Stimulated activated CD4-positive, alpha-beta T cell treated with anti-CD3 and anti-CD28 coated beads, Interleukin-12 subunit alpha, Interleukin-12 subunit beta, amount 100 ng/mL, for 24 hours (primary cell): ENCODE measurements at places on chromosomes 13 and 19.

GRCh38 chr19:32018014-32018413, 327.4 kb upstream of the ZNF507 start:
- DNase-seq, result no peak

- DNase-seq, result no peak
Observed at GRCh38 chr13:99303863-99304521, 3.2 kb downstream of the GPR183 start.

- no peak for DNase-seq
Observed at GRCh38 chr19:39303373-39304184, 7.4 kb downstream of the IFNL1 start.

GRCh38 chr19:35316560-35316959, 12.4 kb upstream of the CD22 start:
- no peak for DNase-seq

DNA sequence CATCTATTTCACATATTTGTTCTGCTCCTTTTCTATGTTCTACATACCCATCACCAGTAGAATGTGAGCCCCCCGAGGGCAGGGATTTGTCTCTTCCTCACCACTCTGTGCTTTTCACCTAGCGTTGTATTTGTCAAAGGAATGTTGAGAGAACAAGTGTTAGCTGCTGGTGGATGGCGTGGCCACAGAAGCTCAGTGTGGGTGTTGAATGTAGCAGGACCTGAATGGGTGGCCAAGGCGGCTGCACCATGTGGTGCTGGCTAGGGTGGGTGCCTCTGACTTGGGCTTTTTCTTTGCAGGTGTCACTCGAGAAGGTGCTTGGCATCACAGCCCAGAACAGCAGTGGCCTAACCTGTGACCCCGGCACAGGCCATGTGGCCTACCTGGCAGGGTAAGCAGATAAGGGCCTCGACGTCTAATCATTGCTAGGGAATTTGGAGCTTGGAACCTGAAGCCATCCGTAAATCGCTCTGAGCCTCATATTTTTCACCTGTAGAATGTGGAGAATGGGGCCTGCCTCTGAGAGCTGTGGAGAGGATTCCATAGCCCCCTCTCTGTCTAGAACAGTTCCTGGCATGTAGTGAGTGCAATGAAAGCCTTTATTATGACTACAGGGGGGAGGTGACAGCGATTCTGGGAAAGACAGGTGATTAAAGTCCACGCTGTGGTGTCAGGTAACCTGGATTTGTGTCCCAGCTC, 3.9 kb downstream of the WDR62 start:
- DNase-seq, result no peak

DNA sequence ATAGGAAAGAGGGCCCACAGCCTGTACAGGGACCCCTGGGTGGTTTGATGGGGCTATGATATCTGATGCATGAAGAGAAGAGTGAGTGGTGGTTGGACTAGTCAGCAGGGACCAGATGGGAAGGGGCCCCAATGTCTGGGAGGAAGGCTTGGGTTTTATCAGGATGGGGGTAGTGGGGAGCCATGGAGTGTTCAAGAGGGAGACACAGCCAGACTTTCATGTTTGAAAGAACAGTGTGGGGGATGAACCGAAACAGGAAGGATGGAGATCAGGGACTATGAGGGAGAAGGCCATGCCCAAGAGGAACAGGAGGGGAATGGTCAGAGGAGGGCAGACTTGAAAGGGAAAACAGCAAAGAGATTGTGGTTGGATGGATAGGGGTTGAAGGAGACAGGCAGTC, 63.1 kb downstream of the UNC13A start:
- no peak for DNase-seq

DNA sequence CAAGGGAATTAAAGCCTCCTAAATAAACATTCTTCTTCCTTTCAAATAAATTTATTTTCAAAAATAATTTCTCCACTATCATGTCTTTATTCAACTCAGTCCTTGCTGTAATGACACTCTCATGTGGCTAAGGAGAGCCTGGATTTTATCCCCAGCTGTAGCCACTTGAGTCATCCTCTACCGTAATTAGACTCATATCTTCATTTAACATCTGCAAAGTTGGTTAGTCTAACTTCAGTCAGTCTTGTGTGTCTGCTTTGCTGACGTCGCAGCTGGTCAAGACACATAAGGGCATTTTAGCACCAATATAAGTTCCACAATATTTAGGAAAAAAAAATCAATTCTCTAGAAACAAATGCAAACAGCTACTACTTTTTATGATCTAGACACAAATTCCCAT, 776.4 kb upstream of the ATXN8OS start:
- DNase-seq, result no peak

DNA sequence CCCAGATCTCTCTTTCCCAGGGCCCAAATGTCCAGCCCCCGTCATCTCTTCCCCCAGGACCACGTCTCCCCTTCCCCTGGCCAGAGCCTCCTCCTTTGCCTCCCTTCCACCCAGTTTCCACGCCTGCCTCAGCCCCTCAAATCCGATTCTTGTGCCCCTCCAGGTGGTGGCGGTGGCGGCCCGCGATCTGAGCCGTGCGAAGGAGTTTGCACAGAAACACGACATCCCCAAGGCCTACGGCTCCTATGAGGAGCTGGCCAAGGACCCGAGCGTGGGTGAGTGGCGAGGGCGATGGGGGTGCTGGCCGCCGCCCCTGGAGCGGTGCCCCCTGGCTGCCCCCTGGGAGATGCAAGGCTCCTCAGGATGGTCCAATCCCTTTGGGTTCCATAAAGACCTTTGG, 1.3 kb downstream of the DHDH start:
- no peak for DNase-seq

- no peak for DNase-seq
Observed at GRCh38 chr19:1063030-1063908, 3.7 kb upstream of the ARHGAP45 start.

- no peak for DNase-seq
Observed at GRCh38 chr13:37168926-37169325, 63.5 kb upstream of the CSNK1A1L start.

DNA sequence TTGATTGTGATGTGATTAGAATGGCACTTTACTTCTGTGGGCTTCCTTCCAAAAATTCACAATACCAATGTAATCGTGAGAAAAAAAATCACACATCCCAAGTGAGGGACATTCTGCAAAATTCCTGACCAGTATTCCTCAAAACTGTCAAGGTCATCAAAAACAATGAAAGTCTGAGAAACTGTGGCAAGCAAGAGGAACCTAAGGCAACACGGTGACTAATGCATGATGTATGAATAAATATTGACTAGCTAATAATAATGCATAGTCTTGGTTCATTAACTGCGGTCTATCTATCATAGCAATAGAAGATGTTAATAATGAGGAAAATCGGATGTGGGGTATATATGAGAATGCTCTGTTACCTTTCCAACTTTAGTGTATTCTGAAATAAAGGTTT, 159.0 kb downstream of the RFC3 start:
- no peak for DNase-seq

- no peak for DNase-seq
Observed at GRCh38 chr19:13016628-13017305, 21.5 kb downstream of the NFIX start.

- DNase-seq, result no peak
Observed at GRCh38 chr13:37075164-37075563, 15.7 kb upstream of the SUPT20H start.

- DNase-seq, result no peak
Observed at GRCh38 chr13:24183741-24184182, 23.2 kb downstream of the SPATA13 start.

DNA sequence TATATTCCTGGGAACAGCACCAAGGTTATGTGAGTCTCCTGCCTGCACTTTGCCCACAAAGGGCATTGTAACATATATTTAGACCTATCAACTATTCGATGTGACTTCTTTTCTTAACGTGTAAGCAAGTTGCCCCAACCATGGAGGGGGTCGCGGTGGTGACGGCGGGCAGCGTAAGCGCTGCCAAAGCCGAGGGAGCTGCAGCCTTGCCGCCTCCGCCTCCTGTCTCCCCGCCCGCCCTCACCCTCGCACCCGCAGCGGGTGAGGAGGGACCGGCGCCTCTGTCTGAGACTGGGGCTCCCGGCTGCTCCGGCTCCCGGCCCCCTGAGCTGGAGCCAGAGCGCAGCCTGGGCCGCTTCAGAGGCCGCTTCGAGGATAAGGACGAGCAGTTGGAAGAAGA, 59.0 kb downstream of the ZNF676 start:
- DNase-seq, result no peak

GRCh38 chr19:1811942-1812425, at the start of gene ATP8B3:
ATP8B3 (minus strand) TSS chr19:1812276; CDS start chr19:1811736, 540 bp downstream.
- no peak for DNase-seq

DNA sequence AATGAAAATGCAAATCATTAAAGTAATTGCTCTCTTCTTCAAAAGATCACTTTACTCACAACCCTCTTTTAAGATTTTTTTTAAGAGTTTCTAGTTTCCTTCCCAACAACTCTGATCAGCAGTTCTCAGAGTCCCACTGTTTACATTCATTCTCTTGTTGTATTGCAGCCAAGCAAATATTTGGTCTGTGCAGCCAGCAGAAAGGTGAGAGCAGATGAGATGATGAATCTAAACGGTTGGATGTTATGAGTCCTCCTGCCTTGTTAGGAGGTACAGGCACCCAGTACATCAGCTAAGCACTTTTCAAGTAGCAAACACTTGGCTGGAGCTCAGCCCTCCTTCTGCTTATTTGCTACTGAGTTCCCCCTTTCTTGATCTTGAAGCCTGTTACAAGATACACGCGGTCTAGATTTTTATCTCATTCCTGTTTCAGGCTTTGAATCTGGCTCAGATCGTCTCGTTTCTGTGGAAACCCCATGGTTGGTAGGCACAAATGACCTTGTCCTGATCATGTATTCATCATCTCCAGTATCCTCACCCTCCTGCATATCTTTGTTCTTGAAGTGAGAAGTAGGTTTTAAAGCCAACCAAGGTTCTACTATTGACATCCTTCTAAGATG, 300.7 kb downstream of the DCT start:
- no peak for DNase-seq

DNA sequence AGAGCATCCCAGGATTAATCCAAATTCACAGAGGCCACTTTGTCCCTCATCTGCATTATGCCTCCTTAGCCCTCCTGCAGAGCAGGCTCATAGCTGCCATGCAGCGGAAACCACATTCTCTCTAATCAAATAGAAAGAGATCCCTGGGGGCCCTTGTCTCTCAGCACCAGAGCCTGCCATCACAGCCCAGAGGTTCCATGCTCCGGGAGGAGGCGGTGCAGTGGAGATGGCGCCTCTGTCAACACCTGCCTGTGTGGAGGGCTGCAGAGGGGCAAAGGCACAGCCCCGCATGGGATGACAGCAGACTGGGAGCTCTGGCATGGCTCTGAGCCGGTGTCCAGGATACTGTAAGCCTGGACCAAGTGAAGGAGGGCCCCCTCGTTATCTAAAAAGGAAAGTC, 111.3 kb downstream of the SLC7A1 start:
- no peak for DNase-seq

GRCh38 chr19:41955521-41955920, 3.6 kb downstream of the RABAC1 start:
- DNase-seq, result no peak

GRCh38 chr19:29569038-29569911, 36.8 kb upstream of the POP4 start:
- no peak for DNase-seq

GRCh38 chr19:48149430-48149829, 20.7 kb downstream of the LIG1 start:
- no peak for DNase-seq

- DNase-seq, result no peak
Observed at GRCh38 chr19:11814700-11815035, 595 bp downstream of the ZNF440 start.

- no peak for DNase-seq
Observed at GRCh38 chr19:15426485-15427349, 7.9 kb upstream of the AKAP8L start.

- DNase-seq, result no peak
Observed at GRCh38 chr19:4380254-4380727, 20.1 kb downstream of the SH3GL1 start.

GRCh38 chr13:75384879-75385707, 96.9 kb downstream of the TBC1D4 start:
- no peak for DNase-seq
